NCI-H524 treated with DMSO at 0.1 percent for 48 hours (cell line): ENCODE measurements at places on chromosomes 5 and 9.

DNA sequence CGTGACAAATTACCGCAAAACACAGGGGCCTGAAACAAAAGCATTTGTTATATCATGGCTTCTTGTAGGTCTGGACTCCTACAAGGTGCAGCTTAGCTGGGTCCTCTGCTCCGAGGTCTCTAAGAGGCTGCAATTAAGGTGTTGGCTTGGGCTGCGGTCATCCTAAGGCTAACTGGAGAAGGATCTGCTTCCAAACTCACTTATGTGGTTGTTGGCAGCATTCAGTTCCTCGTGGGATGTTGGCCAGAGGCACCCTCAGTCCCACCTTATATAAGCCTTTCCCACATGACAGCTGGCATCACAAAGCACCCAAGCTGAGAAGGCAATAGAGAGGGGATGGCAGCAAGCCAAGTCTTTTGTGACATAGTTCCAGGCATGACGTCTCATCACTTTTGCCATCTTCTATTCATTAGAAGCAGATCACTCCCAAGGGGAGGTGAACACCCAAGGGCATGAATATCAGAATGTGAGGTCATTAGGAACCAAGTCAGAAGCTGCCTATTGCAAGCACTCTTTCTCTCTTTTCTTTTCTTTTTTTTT, 47.9 kb upstream of the ZBTB43 start:
- peak; percentile 46 for DNase-seq

GRCh38 chr9:136624184-136624951, 38.3 kb upstream of the EGFL7 start:
- DNase-seq: no peak

- DNase-seq: no peak
These were observed 9.4 kb downstream of the STARD4 start for GRCh38 chr5:111502956-111503355.

DNA sequence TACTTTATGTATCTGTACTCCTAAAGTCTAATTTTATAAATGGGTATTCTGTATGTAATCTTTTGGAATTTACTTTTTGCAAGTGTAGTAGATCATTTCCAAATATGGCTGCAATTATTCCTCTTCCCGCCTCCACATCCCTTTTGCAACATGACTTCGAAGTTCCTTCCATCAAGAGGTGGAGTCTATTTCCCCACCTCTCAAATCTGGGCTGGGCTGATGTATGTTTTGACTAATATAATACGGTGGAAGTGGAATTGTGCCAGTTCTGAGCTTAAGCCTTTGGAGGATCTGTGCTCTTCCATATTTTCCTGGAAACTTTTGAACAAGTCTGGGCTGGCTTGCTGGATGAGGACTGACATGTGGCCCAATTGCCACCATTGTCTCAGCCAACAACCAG, 155.9 kb downstream of the FGF18 start:
- DNase-seq: no peak

DNA sequence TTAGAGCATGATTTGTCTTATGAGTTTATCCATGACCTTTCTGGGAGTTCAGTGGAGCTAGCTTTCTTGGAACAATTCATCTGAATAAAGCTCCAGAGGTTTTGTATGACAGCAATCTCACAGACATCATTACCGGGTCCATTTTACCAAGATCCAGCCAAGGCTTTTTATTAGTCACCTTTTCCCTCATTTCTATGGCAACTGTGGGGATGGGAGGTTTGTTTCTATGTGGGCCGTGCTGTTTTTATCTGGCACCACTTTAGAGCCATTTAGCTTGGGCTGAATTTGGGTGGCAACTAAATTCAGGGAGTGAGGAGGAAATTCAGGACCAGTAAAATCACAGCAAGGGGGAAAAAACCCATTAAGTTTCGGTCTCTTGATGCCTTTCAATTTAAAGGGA, 245.7 kb downstream of the NSG2 start:
- DNase-seq: no peak

DNA sequence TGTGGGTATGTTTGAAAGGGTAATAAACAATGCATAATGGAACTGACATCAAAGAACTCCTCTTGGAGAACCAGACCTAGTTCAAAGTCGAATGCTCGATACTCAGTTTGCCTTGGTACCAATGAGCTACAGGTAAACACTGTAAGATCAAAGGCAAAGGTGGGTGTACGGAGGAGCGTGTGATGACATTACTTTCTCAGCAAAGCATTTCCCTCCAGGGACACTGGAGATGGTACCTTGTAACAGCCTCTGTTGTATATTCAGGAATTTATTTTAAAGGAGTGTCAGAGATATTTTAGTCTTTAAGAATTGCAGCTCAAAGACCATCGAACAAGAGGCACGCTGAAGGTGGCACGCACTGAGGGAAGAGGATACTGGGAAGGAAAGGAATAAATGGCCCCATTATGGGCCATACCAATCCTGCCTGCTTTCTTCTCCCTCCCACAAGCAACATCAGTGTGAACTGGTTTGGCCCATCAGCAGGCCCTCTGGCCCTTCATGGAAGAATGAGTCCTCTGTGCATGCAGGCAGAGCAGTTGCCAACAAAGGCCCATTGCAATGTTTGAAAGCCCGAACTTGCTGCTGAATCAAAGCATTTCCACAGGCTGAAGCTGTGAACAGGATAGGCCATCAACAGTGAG, 410.2 kb downstream of the ACTL7B start:
- no peak for DNase-seq

- DNase-seq: no peak
These were observed 10.7 kb upstream of the ZBTB34 start for GRCh38 chr9:126849591-126850225.

DNA sequence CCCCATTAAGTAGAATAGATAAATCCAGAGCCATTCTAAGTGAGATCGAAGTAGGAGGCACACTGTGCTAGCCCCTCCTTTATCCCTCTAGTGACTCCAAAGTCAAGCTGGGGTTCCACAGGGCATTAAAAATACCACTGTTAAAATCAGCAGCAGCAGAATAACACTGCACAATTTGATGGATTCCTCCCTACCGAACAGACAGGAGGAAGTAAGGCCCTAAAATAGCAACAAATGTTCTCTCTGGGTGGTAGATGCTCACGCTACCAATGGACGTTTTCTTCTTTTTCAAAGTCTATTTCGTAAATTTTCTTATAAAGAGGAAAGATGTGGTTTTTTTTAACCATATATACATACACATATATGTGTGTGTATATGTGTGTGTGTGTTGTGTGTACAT, 54.4 kb downstream of the FBXW11 start:
- DNase-seq: no peak
